Activated CD4-positive, alpha-beta T cell treated with anti-CD3 and anti-CD28 coated beads for 48 hours (primary cell): ENCODE measurements at places on chromosomes 5 and 9.

- DNase-seq = no peak
Observed at GRCh38 chr9:124098141-124098905, 86.8 kb downstream of the LHX2 start.

DNA sequence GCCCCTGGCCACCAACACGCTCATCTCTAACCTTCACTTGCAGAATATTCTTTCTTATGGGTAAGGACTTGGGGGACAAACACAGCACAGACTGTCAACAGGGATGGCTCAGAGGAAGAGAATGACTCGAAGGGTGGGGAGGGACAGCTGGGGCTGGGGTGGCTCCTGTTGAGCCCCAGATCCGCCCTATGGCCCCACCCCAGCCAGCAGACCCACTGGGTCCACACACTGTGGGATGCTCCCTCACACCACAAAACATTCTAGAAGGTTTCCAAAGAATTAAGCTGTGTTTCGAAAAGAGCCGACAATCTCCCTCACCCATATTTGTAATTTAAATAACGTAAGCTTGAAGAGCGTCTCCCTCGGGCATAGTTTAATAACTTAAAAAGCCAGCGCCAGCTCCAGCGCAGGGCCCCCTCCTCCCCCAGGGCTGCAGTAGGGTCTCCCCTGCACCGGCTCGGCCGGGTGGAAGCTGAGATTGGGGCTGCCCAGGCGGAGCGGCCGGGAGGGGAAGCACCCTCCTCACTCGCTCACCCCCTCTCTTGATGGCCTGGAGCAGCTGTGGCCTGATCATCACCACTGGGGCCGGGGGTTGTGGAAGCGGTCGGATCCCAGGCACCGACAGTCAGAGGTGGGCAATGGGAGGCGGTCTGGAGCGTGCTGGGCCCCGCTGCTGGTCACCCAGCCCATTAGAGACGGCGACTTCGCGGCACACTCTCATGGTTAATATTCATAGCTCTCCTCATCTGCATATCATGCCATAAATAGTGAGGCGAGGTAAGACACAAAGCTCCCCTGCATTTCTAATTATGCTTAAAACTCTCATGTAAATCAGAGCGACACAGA is 37.6 kb downstream of the NACC2 start:
- no peak for DNase-seq

DNA sequence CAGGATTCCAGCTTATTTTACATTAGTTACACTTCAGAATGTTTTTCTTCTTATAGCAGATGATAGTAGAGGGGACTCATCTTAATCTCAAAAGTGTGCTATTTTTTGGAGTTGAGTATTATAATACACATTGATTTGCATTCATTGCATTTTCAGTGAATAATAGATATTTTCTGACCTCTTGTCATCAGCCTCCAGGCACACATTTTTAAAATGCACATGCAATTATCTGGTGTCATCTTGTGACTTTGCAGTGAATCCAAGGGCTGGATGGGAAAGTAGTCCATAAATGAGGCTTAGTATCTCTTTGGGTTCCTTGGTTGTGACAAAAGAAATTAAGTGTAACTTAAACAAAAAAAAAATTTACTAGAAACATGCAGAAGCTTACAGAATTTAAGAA is 28.1 kb upstream of the POU4F3 start:
- no peak for DNase-seq

DNA sequence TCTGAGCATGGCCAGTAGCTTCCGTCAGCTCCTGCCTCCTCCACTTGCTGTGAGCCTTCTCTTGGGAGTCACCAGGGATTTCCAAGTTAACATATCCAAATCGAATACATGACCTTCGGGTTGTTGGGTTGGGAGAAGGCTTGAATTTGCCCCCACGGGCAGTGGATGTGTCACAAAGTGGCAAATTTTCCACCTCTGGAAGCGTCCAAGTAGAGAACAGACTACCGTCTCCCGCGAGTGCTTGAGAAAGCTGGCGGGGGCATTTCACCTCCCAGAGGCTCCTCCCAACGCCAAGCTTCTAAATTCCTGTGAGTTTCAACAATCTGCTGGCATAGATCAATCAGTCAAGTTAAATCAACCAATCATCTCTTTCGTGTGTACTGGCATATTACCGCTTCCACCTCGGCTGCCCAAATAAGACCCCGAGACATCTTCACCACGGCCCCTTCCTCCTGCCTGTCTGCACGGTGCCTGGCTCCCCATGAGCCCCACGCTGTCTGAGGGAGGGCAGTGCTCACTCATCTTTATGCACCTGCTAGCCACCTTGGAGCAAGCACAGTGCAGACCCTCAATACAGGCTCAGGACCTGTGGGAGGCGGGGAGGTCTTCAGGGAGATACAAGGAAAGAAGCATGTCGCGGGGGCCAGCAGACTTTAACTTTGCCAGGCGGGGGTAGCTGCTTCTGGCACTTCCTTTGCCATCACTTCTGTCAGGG is 79.1 kb downstream of the MRPL36 start:
- DNase-seq = no peak

GRCh38 chr5:65065001-65065511 is 296.3 kb downstream of the CWC27 start:
- DNase-seq = no peak

DNA sequence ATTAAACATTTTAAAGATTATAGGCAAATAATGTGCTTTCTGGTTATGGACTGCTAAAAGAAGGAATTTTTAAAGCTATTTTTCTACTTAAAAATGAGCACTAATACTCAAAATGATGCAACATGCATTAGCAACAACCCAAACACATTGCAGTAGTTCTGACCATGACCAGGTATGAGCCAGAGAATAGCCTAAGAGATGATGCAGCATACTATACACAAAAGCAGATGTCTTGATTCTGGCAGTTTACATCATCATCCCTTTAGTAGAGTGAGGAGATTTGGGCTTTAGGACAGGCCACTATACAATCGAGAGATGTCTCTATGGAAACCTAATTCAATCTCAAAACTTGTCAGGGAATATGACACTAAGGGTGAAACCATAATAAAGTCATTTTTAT is 307.1 kb downstream of the PRR16 start:
- no peak for DNase-seq

- DNase-seq = peak; percentile 2
Observed at GRCh38 chr9:22682961-22683699, 236.5 kb downstream of the DMRTA1 start.

- no peak for DNase-seq
Observed at GRCh38 chr5:1152771-1153282, 41.0 kb upstream of the SLC12A7 start.

GRCh38 chr5:139116100-139116655 is 82.0 kb downstream of the SIL1 start:
- no peak for DNase-seq

DNA sequence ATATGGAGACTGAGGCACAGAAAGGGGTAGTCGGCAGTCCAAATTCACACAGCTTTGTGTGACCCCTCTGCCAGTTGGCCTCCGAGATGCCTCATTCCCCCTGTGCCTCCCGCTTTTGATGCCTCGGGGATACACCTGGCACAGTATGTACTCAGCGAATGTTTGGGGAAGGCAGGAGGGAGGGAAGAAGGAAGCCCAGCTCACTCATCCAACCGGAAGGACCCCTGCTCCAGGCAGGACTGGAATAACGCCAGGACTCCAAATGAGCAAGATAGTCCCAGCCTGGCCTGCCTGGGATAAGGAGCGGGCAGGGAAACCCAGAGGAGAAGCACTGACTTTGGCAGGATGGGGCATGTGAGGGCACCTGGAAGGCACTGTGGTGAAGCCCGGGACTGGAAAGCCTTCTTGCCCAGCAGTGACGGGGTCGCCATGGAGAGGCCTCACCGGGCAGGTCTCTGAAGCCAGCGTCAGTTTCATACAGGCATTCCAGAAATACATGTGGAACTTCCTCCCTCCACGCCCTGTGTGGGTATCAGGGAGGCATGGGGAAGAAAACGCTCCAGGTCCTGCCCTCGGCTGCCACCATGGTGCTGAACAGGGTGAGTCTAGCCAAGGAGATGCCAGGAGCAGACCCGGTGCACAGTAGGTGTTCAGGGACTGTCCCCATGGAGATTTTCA is 20.3 kb downstream of the LMX1B start:
- no peak for DNase-seq

GRCh38 chr5:180467989-180468731 is 26.0 kb upstream of the CNOT6 start:
- DNase-seq = no peak

GRCh38 chr9:22211588-22212360 is 202.7 kb upstream of the CDKN2B start:
- DNase-seq = no peak

- peak; percentile 66 for DNase-seq
Observed at GRCh38 chr9:109181284-109181683, 14.2 kb upstream of the FRRS1L start.

DNA sequence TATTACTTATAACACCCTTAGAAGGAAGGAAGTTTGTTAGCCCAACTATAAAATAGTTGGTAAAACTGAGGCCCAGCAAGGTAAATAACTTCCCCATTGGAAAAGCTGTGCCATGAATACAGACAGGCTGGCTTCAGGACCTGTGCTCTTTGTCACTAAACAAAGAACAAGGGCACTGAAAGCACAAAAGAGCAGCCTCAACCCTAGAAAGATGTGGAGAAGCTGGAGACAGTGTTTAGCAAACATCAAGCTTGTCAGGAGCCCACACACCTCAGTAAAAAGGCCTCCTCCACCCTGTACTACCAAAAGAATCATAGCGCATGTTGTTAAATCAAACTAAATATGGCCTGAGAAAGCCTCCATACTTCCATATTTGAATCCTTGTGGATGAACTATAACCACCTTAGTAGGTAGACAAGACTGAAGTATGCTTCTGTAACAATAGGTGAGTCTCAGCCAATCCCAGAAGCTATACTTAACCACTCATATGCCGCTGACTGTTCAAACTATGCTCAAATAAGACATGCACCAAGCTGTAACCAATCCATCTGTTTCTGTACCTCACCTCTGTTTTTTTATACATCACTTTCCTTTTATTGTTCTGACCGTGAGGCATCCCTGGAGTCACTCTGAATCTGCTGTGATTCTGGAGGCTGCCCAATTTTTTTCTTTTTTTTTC is 18.4 kb upstream of the SCGB3A2 start:
- no peak for DNase-seq

DNA sequence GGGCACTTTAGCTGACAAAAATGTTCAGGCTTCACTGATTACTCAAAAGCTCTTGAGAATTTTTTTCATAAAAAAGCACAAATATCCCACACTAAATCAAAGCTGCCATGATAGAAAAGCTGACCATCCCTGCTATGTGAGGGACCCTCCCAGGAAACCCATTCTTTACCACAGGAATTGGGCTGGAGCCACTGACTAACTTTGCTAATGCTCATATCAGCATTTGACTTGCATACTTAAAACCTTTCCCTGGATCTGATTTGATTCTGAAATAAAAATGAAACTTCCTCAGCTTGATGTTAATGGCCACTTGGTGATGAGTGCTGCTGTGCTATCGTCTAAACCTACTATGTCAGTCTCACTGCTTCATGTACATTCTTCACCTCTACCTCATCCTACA is 243.6 kb downstream of the PRELID2 start:
- no peak for DNase-seq

DNA sequence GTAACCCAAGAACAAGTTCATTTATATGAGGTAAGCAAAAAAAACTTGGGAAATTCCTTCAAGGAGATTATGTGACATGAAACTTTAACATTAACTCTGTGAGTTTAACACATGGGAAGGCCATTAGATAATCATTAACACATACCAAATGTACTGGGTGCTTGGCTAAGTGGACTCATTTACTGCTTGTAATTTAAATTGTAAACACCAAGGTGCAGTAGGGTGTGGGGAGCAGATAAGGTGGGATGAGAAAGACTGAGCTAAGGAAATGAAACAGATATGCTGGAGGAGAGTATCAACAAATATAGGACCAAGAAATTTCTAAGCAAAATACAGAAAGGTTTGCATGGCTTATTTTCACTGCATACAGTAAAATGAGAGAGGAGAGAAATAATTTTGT is 2384.8 kb upstream of the ACO1 start:
- DNase-seq = no peak

DNA sequence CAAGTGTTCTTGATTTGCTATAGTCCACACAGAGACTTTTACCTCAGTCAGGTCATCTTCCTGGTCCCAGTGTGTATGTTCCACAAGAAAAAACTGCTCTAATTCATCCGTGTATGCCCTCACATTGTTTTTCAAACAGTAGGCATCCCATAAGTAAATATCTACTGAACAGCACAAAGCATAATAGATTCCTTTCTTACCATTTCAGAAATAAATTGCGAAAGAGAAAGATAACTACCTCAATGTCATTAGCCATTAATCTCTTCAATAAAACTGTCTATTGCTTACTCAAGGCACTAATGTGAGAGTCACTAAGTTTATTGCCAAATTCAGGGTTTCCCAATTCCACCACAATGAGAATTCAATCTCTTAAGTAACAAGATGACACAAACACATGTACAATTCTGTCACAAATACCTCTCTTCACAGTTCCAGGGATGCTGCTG is 9.6 kb downstream of the FBXW2 start:
- DNase-seq = no peak

- DNase-seq = no peak
Observed at GRCh38 chr5:143436871-143437270, 33.4 kb upstream of the NR3C1 start.

GRCh38 chr9:19373527-19373926 is 6.5 kb downstream of the RPS6 start:
- no peak for DNase-seq

- DNase-seq = no peak
Observed at GRCh38 chr9:122086873-122087272, 6.2 kb downstream of the TTLL11 start.

- DNase-seq = no peak
Observed at GRCh38 chr9:88818495-88819201, 172.6 kb upstream of the S1PR3 start.

DNA sequence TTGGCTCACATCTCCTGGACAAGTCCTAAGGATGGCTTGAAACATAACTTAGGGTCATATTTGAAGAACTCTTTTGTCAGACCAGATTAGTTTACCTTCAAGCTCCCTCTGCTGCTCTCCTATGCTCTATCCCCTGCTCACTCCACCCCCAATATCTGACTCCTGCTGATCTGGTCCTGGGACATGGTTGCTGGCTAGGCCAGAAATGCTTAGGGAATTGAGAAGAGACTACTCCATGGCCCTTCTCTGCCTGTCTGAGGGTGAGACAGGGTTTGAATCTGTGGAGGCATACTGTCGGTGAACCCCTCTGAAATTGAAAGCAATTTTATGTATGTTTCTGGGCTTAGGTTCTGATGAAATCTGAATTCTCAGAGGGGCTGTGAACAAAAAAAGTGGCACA is 3.3 kb downstream of the OTULIN start:
- no peak for DNase-seq

- no peak for DNase-seq
Observed at GRCh38 chr5:124921694-124922093, 175.3 kb upstream of the ZNF608 start.

DNA sequence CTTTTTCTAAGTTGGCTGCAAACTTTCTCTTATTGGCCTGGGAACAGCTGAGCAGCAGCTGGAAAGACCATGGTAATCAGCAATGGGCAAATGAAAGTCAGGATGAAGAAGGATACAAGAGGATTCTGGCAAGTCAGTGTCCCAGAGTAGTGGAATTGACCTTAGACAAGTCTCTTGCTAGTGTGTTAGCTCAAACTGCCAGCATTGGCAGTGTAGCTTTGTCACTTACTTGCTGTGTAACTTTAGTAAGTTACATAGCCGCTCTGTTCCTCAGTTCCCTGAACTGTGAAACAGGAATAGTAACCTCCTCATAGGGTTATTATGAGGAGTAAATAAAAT is 3.6 kb downstream of the ALDH1A1 start:
- DNase-seq = no peak
